Right lobe of liver (tissue), 6 donors: ENCODE measurements at places on chromosomes 3 and 15. TPM values are rescaled to one million over a fixed set of nuclear protein-coding genes. Genes with fewer than 3 reads are reported as not detected.

TRIM69 gene
- total RNA-seq: 9.0 TPM

NPAP1 gene
- 0.02 TPM for total RNA-seq

TRAT1 gene
- total RNA-seq: 0.27 TPM

SPINT1 gene
- 3.8 TPM for total RNA-seq

AQP9 gene
- total RNA-seq: 178 TPM

PAK6 gene
- total RNA-seq: 0.05 TPM

CFAP91 gene
- total RNA-seq: 1.7 TPM

RASL12 gene
- 1.5 TPM for total RNA-seq

CHRNA3 gene
- total RNA-seq: not detected

ESYT3 gene
- 0.29 TPM for total RNA-seq

ABHD2 gene
- 136 TPM for total RNA-seq

CHRNA5 gene
- total RNA-seq: not detected

C3orf49 gene
- not detected for total RNA-seq

ALG1L2 gene
- 0.61 TPM for total RNA-seq

DNA sequence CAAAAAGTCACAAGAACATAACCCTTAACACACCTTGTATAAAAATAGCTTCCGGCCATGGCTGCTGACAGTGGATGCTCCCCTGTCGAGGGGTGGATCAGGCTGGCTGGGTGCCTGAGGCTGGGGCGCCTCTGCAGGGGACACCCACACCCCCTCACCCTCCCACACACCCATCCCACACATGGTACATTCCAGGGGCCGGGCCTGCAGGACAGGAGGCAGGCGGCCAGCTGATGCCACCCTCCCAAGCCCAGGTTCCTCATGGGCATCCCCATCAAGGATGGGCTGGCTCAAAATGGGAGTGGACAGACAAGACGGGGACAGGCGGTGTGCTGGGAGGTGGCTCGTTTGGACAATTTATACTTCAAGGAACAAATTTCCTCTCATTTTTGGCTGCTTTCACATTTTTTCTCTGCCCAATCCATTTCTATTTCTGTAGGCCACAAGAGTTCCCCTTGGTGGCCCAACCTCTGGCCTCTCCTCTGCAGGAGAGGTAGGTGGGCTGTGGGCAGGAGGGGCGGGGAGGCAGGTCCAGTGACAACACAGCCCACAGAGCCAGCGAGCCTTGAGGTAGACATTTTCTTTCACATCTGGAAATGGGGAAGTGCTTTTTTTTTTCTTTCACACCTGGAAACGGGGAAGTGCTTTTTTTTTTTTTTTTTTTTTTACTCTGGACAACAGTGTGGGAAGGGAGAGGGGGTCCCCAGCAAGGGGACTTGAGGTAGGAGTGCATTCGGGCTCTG, 23.3 kb downstream of the RNU5B-1 start:
- DNase-seq: peak; percentile 15

GRCh38 chr15:58758141-58758540, 8.6 kb upstream of the ADAM10 start:
- no peak for DNase-seq

GRCh38 chr3:185151101-185151963, 1.5 kb downstream of the C3orf70 start:
- no peak for DNase-seq

DNA sequence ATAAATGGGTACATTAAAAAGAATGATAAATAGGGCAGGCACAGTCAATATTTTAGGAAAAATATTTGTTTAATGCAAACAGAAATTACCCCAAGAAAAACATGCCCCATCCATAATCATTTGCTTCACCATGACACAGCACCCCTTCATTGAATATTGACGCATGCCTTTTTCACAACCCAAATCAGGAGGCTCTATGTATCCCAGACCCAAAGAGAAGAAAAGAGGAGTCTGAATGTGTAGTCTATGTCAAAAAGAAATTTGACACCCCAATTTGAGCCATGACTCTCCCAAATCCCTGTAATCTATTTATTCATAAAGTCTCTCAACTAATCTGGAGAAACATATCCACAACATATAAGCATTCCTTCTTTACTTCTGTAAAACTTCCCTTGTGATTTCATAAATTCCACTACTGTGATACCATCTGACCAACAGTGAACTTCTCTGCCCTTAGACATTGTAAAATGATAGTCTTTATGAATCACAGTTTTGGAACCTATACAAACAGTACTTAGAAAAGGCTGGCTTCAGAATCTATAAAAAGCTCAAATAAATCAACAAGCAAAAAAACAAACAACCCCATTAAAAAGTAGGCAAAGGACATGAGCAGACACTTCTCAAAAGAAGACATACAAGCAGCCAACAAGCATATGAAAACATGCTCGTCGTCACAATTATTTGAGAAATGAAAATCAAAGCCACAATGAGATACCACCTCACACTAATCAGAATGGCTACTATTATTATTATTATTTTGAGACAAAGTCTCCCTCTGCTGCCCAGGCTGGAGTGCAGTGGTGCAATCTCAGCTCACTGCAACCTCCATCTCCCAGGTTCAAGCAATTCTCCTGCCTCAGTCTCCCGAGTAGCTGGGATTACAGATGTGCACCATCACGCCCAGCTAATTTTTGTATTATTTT, 53.4 kb upstream of the XRN1 start:
- DNase-seq: no peak

- DNase-seq: no peak
Measured at GRCh38 chr15:95989392-95989791, 341.1 kb upstream of the NR2F2 start.

DNA sequence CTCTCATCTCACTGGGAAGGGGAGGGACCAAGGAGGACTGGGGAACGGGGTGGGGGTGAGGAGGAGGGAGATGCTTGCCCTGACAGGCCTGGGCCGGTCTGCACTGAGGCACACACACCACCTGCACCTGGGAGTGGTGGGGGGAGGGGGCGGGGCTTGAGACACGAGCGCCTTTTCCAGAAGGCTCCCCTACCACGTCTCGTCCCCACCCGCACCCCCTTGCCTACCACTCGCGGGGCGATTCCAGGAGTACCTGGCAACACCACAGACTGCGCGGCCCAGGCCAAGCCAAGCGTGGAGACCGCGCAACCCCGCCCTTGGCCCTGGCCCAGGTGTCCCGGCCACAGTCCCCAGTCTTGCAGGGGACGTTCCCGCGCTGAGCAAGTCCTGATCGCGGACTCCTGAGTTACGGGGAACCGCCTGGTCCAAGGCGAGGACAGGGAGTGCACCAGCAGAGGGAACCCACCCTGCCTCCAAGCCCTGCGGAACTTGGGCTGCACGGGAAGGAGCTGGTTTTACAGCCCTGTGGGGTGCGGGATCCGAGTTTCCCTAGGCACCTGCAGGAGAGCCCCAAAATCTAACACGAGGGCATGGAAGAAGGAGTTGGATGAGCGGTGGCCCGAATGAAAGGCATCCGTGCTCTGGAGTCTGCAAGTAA, 68.1 kb upstream of the SH3GL3 start:
- DNase-seq: no peak

DNA sequence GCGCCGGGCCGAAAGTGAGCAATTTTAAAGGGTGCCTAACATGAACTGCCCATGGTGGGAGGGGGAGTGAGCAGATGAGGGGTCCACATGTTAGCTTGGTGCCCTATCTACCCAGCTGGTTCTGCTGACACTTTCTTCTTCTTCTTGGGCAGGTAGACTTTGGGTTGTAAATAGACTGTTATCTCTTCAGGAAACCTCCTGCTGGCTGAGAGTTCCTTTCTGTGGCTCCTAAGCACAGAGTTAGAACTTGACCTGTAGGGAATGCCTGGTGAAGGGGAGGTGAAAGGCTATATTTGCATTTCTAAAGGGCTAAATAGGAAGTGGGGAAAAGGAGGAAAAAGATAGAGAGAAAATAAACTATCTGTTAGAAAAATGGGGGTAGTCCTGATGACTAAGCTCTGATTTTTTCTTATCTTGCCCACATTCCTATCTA, 521.4 kb upstream of the TGFBR2 start:
- no peak for DNase-seq

GRCh38 chr3:12724794-12725193, 34.3 kb downstream of the TMEM40 start:
- no peak for DNase-seq

- DNase-seq: peak; percentile 87
Measured at GRCh38 chr15:40367686-40368611, 9.9 kb downstream of the DISP2 start.

DNA sequence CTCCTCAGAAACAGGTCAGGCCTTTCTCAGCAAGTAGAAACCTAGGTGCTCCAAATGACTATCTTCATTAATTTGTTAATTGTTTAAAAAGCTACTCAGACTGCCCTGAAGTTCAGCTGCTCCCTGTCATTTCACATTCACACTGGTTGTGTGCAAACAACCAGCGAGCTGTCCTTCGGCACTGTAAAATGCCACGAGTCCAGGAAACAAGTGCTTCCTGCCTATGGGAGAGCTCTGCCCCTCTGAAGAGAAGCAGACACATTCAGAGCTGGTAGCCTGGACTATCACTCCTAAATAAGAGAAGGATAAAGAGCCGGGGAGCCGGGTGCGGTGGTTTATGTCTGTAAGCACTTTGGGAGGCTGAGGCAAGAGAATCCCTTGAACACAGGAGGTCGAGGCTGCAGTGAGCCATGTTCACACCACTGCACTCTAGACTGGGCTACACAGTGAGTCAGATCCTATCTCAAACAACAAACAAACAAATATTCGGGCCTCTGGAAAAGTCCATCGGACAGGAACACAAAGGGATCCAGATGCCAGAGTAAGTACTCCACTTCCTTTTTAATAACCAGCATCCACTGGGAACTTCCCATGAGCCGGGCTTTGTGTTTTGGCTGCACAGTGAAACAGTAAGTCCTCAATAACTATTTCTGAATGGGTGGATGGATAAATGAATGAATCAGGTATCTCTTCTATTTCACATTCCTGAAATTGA, 114.4 kb upstream of the WNT5A start:
- DNase-seq: no peak

DNA sequence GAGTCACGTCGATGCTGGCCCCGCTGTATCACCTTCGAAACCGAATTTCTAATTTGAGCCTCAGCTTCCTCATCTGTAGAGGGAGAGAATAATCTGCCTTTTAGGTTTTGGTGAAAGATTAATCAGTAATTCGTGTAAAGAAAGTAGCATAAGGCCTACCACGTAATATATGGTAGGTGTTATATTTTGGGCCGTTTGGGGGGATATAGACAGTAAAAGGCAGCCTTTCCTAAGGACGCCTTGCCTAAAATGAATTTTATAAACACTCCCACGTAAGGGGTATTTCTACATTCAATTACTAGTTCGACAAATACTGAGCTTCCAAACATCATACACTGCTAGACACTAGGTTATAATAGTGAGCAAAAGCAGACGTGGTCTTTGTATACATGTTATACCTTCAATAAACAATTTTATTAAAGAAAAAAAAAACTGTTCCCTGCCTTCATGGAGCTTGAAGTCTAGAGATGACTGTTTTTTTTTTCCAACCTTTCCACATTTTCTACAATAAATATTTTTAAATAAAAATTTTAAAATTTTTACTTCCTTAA, 737 bp downstream of the JAGN1 start:
- DNase-seq: no peak

- DNase-seq: no peak
Measured at GRCh38 chr15:84391191-84391590, 155.6 kb downstream of the GOLGA6L4 start.

DNA sequence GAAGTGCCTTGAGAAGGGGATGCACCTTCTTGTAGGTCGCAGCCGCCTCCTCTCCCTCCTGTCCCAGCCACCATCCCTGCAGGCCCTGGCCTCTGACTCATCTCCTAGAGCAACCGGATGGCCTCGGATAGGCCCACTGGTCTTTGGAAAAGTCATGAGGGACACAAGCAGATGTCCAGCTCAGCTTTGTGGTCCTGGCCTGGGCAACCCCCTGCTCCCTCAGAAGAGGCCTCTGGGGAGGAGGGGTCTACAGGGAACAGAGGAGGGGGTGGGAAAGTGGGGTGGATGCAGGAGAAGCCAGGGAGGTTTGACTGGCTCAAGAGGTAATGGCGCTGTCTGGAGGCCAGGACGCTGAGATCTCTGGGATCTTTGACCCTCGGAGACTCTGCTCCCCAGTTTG, 259.2 kb upstream of the TLE3 start:
- no peak for DNase-seq

GRCh38 chr3:151130428-151130827, 45.0 kb downstream of the MED12L start:
- no peak for DNase-seq

GRCh38 chr3:94693997-94694640, 631.3 kb downstream of the NSUN3 start:
- DNase-seq: no peak

DNA sequence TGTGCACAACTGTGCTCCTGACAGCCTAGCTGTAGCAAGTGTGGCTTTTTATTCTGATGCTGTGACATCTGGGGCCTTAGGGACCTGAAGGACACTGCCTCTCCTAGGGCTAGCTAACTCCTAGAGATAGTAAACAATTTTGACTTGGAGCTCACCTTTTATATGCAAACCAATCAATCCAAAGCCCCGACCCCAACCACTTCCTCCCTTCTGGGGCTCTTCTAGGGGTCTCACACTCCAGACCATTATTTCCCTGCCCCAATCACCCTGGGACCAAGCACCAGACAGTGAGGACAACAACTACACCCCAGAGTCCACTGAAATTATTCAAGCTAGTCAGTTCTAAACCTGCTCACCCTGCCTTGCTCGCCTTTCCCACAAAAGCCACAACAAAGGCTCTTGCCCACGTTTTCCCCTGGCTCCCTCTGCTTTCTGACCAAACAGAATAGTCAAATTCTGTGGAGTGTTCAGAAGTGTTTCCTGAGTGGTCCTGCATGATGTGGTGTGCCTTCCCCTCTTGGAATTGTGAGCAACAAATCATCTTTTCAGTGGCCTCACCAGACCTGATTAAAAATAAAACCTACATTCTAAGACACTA, 84.2 kb upstream of the WNT5A start:
- no peak for DNase-seq

GRCh38 chr3:32457971-32458471, 44.6 kb downstream of the CMTM6 start:
- no peak for DNase-seq

DNA sequence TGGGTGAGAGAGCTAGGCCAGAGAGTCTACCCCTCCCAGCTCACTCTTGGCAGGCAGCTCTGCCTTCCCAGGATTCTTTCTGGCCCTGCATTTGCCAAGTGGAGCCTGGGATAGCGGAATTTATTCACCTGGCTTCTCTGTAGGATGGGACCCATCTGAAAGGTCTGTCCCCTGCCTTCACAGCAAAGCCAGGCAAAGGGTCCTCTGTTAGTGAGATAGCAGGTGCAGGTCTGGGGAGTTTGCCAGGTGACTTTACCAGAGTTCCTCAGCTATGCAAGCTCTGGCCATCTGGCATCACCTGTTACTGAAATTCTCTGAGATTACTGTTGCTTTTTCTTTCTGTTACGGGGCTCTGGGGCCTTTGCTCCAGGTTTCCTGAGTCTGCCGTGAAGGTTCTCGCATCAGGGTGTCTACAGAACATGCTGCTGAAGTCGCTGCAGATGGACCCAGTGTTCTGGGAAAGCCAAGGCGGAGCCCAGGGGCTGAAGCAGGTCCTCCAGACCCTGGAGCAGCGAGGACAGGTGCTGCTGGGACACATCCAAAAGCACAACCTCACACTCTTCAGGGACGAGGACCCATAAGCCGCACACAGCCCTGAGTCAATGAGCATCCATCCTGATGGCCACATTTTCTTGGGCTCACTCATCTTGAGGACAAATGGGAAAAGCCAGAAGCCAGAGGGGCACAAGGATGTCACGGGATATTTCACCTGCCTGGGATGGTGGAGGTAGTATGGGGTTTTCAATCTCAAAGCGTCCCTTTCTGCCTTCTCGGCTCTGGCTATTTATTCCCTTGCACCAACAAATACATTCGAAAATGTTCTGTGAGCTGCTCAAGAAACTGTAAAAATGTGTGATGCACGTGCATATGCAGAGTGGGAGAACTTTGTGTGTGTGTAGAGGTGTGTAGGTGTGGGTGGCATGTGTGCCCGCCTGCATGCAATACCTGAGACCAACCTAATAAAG, 49.8 kb downstream of the POMGNT2 start:
- DNase-seq: no peak
